Endothelial cell (in vitro differentiated cells): ENCODE measurements at places on chromosomes 4 and X. TPM values are rescaled to one million over a fixed set of nuclear protein-coding genes. Genes with fewer than 3 reads are reported as not detected.

Gene CDX4
- not detected for total RNA-seq

Gene ARSJ
- total RNA-seq: 11.2 TPM

GRCh38 chr4:140003876-140004548, 150.0 kb downstream of the MAML3 start:
- no peak for DNase-seq

Gene NCAPG
- total RNA-seq: 7.1 TPM

DNA sequence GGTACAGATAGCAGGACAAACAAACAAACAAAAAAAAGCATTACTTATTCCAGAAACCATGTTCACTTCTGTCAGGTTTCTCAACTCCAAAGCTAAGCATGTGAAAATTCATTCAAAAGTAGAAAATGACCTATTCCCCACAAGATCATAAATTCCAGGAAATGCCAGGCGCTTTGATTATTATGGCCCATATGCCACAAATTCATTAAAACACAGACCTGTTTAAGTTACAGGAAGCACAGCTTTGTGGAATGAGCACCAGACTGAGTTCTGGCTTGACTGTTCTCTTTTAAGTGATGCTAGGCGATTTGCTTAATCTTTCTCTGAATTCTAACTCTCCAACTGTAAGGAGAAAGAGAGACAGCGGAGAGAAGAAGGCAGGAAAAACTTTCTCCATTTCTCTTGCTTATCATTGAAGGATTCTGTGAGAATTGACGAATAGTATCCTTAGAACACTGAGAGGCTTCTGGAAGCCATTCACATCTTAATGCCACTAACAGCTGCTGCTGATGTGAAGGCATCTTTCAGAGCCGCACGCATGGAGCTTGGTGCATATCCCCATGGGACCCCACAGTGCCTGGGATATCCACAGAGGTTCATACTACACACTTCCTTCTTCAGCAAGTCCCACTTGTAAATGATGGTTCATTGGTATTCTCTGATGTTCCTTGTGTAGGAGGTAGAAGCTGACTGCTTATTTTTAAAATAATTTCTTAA, 138.0 kb downstream of the ZNF674 start:
- no peak for DNase-seq

GRCh38 chrX:110156167-110156754, 153.3 kb downstream of the TMEM164 start:
- no peak for DNase-seq

DNA sequence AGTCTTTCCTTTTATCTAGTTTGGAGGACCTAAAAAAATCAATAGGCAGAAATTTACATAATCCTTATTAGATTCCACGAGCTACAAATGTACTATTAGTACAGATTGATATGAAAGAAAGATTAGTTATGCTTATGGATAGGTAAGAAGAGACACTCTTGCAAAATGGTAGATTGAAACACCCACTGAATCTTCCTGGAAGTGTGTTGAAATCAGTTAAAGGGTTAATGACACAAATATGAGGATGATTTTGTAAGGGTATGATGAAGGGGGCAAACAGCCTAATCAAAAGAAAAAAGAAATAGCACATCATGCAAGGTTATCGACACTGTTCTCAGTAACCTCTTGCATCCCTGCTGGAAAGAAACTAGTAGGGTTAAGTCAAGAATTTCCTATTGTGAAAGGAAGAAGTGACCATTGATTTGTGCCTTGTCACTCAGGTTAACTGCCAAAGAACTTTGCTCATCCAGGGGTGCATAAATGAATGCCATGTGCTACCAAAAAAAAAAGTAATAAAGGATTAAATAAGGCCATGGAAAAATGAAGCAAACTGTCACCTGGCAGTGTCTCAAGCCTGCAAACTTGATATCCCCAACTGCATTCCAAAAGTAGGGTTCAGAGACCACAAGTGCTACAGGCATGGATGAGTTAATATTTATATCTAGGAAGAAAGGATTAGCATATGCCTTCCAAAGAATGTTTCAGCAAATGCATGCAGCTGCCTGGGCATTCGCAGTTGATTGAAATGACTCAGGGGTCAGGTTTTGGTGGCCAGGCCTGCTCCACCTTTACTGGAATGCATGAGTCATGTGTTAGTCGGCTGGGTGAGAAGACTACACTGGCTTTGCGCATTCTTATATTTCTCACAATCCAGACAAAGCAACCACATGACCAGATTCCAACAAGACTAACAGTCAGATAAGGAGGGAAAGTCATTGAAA, 78.3 kb upstream of the ATXN3L start:
- no peak for DNase-seq

GRCh38 chr4:16225167-16225862, 956 bp downstream of the TAPT1 start:
- DNase-seq: no peak

- no peak for DNase-seq
Measured at GRCh38 chrX:139692908-139693307, 15.1 kb downstream of the MCF2 start.

- DNase-seq: no peak
Measured at GRCh38 chr4:6734165-6734786, 18.3 kb downstream of the BLOC1S4 start.

DNA sequence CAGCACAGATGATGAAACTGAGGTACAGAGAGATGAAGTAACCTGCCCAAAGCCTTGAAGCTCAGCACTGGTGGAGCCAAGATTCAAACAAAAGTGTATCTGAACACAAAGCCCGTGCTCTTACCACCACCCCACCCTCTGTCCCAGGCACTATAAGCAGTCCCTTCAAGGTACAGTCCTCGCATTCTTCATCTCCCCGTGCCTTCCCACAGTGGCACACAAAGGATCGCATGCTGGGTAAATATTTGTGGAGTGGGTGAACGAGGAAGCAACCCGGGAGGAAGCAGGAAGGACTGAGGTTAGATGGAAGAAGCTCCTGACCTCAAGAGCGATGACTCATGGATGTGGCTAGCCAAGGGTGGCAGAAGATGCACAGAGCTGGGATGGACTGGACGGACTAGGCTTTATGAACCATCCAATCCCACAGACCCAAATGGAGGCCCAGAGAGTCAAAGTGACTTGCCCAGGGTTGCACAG, 18.4 kb downstream of the IQSEC2 start:
- no peak for DNase-seq

- no peak for DNase-seq
Measured at GRCh38 chr4:85151786-85152185, 185.3 kb upstream of the WDFY3 start.

DNA sequence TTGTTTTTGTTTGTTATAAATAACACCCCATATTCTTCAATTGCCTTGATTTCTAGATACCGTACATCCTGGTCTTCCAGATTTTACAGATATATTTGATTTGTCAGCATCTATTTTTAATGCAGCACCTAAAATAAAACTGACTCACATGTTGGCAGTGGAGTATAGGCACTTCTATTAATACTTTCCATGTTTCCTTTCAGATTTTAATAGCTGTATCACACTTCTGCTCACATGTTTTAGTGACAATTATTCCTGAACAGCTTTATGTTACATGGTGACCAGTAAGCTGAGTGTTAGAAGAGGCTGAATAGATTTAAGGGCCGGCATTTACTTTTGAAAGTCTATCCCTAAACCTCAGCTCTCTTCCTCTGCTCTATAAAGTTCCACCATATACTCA, 46.1 kb downstream of the C4orf46 start:
- DNase-seq: no peak

- DNase-seq: no peak
Measured at GRCh38 chrX:155179346-155179997, 36.8 kb upstream of the VBP1 start.

Gene CYTL1
- total RNA-seq: not detected

- DNase-seq: no peak
Measured at GRCh38 chrX:45445745-45446412, 245.2 kb upstream of the DIPK2B start.

DNA sequence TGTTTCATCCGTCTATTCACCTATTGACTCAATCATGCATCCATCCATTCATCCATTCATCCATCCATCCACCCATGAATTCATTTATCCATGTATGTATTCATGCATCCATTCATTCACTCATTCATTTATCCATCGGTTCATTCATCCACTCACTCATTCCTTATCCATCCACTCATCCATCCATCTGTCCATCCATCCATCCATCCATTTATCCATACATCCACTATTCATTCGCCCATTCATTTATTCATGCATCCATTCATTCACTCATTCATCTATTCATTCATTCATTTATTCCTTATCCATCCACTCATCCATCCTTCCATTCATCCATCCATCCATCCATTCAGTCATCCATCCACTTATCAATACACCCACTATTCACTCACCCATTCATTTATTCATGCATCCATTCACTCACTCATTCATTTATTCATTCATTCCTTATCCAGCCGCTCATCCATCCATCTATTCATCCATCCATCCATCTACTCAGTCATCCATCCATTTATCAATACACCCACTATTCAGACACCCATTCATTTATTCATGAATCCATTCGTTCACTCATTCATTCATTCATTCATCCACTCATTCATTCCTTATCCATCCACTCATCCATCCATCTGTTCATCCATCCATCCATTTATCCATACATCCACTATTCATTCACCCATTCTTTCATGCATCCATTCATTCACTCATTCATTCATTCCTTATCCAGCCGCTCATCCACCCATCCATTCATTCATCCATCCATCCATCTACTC, 11.2 kb downstream of the P2RY8 start:
- DNase-seq: no peak

Gene PCSK1N
- total RNA-seq: 2.0 TPM

DNA sequence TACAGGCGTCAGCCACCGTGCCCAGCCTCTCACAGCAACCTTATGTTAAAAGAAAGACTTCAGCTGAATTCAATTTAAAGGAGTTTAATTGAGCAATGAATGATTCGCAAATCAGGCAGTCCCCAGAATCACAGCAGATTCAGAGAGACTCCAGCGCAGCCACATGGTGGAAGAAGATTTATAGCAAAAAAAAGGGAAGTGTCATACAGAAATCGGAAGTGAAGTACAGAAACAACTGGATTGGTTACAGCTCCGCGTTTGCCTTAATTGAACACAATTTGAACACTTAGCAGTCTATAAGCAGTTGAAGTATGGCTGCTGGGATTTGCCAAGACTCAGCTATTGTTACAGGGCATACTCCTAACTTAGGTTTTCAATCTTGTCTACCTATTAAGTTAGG, 19.8 kb downstream of the CENPVL3 start:
- no peak for DNase-seq

- no peak for DNase-seq
Measured at GRCh38 chrX:39734174-39734776, 363.5 kb downstream of the BCOR start.

- no peak for DNase-seq
Measured at GRCh38 chr4:158121161-158121579, 51.7 kb downstream of the GASK1B start.

- no peak for DNase-seq
Measured at GRCh38 chr4:79290376-79290775, 35.5 kb downstream of the NAA11 start.

Gene REST
- total RNA-seq: 70.4 TPM

DNA sequence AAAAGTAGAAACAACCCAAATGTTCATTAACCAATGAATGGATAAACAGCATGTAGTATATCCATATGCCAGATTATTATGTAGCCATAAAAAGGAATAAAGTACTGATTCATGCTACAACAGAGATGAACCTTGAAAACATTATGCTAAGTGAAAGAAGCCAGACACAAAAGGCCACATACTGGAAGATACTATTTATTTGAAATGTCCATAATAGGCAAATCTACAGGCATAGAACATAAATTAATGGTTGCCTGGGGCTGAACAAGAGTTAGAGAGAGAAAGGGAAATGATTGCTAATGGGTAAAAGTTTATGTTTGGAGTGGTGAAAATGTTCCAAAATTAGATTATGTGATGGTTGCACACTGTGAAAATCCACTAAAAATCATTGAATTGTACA, 44.4 kb downstream of the IL13RA2 start:
- DNase-seq: no peak

DNA sequence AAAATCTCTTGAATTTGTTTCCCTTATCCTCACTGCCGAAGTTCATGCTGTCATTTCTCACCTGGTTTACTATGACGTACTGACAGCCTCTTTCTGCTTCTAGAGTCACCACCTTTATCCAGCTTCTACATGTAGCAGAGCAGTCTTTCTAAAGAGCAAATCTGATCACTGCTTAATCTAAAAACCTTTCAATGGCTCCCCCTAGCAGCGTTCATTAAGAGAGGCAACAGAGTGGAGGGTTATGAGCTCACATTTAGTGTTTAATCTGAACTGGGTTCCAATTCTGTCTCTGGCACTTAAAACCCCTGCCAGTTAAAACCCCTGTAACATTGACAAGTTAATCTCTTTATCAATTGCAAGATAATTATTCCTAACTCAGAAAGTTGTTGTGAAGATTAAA, 4.4 kb downstream of the RBPJ start:
- no peak for DNase-seq

Gene STAP1
- total RNA-seq: 3.5 TPM

DNA sequence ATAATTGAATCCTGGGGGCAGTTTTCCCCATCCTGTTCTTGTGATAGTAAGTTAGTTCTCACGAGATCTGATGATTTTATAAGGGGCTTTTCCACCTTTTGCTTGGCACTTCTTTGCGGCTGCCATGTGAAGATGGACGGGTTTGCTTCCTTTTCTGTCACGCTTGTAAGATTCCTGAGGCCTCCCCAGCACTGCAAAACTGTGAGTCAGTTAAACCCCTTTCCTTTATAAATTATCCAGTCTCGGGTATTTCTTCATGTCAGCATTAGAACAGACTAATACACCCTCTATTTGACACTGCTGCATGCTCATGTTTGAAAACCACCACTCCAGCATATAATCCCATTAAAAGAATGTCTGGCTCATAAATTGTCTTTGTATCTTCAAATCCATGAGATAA, 264.4 kb upstream of the ITM2A start:
- DNase-seq: no peak
